ENCODE measurements at places on chromosomes 7 and 10.

GRCh38 chr10:127694580-127695193 is 42.3 kb upstream of the FOXI2 start:
- DNase-seq, result no peak

- DNase-seq, result peak; percentile 51
Observed at GRCh38 chr10:69089638-69090599, 2.0 kb downstream of the SRGN start.

DNA sequence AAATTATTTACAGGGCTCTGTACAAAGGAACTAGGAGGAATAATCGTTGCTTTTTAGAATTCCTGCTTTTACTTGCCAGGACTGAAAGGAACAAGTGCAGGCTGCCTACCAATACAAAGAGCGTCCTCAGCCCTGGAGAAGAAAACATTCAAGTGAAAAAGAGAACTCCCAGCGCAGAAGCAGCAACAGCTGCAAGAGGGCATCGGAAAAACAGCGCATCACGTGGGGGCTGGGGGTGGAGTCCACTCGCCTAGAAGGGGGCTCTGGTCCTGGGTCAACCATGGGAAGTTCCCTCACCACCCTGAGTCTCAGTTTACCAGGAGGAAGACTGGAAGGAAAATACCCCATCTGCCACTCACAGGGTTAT is 385 bp upstream of the C10orf90 start:
- no peak for DNase-seq

- DNase-seq, result peak; percentile 82
Observed at GRCh38 chr7:92751902-92752901, 84.2 kb downstream of the CDK6 start.

DNA sequence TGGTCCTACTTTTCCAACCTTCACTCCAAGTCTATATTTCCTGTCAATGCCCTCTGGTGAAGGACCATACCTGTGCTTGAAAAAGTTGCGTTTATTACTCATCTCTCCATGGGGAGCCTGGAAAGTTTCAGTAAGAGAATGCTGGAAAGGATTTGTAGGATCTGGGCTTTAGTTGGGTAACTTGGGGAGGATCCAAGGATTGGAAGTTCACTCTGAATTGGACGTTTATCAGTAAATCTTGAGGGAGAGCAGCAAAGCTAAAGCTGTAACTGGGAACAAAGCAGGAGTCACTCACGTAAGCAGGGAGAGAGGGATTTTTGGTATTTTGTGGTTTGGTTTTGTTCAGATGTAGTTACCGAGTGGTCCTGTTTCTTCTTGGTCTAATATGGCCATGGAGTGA is 51.4 kb upstream of the NPVF start:
- DNase-seq, result no peak

DNA sequence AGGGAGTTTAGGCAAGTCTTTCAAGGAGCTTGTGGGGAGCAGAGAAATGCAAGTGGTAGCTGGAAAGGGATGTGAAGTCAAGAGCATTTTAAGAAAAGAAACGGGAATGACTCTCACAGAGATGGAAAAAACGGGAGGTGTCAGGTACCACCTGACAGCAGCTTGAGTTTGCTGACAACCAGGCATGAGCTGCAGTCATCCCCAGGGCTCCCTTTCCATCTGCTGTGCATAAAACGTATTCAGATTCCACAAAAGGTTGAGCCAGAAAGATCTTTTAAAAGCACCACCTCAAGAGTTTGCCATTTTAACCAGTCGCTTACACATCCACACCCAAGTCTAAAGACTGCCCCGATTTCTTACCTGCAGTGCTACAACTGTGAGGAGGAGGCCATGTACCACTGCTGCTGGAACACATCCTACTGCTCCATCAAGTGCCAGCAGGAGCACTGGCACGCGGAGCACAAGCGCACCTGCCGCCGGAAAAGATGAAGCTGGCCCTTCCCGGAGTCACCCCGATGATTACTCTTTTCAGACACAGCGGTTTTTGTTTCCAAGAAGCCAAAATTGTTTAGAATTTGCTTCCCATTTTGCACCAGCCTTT is 116.8 kb downstream of the ZMYND11 start:
- DNase-seq, result no peak

DNA sequence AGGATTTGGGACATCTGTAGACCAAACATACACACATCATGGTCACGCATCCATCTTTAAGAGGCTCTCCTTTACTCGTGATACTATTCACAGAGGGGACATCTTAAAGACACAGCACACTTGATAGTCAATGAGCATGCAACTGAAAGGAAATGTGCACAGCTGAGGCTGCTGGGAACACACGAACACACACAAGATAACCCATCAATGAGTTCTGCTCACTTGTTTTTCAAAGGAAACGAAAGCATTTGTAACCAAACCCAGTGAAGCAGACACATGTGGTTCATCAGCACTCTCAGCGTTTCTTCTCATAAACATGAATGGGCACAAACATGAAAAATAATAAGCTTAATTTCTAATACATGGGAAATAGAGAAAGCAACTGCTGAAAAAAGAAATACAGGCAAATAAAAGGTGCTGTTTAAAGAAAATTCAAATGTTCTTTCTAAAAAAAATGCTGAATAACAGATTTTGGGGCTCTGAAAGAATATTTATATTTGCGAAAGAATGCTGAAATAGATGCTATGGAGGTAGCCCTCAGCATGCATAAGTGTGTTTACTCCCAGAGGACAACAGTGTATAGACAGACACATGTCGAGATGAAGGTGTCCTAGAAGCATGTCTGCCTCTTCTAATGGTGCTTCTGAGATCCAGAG is 59.7 kb upstream of the LAMB4 start:
- DNase-seq, result no peak

- no peak for DNase-seq
Observed at GRCh38 chr7:17501441-17502212, 203.2 kb downstream of the AHR start.

GRCh38 chr7:157596471-157596870 is 259.7 kb downstream of the DNAJB6 start:
- DNase-seq, result no peak

DNA sequence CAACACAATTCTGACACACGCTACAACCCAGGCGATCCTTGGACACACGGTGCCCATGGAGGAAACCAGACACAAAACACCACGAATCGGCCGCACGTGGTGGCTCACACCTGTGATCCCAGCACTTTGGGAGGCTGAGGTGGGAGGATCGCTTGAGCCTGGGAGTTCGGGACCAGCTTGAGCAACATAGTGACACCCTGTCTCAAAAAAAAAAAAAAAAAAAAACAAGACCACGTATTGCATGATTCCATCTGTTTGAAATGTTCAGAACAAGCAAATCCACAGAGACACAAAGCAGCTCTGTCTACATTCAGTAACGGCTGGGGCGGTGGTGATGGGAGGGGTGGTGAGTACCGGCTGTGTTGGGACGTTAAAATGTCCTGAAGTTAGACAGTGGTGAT is 25.2 kb downstream of the ADAP1 start:
- DNase-seq, result no peak

DNA sequence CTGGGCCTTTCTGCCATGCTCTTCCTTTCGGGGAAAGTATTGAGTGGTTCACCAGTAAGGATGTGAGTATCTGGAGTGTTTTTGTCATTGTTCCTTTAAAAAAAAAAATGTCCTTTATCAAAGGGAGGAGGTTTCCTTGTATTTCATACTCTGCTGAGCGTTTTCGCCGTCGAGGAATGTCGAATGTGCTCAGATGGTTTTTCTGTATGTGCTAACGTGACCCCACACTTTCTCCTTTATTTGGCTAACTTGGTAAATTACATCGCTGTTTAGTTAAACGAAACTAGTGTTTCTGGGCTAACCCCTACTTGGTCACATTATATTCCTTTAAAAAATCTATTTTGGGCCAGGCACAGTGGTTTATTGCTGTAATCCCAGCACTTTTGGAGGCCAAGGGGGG is 45.9 kb downstream of the INPP5A start:
- DNase-seq, result no peak

DNA sequence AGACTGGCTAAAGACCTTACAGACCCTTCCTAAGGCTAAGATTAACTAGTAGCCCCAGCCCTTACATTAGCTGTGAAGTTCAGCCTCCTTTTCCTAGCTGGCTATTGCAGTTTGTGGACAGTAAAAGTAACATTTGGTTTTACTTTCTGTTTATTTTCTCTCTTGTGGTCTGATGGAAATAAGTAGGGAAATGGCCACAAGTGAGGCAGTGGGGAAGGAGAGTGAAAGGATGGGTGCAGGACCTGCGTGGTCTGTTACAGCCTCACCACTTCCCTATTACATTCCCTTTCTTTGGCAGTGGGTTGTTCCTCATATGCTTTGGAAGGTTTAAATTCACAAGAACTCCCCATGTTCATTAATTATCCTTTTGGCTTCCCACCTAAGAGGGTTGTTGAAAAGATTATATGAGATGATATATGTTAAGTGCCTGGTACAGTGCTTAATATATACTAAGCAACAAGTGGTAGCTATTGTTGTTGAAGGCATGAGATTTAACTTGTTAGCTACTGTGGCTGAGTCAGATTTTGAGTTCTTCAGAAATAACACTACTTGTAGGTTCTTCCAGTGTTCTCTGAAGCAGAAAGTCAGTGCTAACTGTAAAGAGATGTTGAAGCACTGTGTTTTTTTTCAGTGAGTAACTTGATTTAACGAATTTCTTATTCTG is 181.7 kb downstream of the ST7 start:
- DNase-seq, result no peak

- peak; percentile 77 for DNase-seq
Observed at GRCh38 chr7:88278881-88279280, 27.8 kb downstream of the STEAP4 start.

- no peak for DNase-seq
Observed at GRCh38 chr7:141483044-141483443, 68.2 kb upstream of the AGK start.

GRCh38 chr7:68610701-68611100 is 987.6 kb upstream of the AUTS2 start:
- no peak for DNase-seq

DNA sequence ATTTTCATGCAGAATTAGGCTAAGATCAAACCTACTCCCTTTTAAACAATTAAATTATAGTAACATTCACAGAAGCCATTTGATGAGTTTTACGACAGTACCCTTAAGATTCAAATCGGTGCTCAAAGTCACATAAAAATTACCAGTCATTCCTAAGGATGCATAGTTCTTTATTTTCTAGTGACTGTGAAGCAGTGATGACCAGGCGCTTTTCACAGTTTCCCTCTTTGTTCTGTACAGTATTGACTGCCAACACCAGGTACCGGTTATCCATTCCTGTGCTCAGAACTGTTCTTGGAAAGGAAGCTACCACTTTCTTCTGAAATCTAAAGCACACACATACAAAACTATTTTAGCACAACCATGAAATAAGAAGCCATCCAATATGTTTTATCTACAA is 1.9 kb downstream of the DNA2 start:
- no peak for DNase-seq

DNA sequence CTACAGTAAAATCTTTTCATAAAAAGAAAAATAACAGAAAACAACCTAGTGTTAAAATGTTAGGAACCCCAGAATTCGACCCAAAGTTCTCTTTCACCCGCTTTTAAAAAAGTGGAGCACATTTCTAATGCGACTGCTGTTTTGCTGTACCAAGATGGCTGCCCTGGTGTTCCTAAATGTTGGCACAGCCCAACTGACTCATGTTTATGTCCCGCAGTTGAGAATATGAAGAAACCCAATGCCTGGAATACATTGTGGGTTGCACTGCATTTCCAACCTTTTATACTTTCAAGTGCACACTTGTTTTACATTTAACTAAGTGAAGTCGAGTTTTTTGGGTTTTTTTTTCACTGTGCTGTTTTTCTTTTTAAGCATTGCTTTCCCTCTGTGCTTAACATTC is 944 bp downstream of the STEAP1B start:
- DNase-seq, result no peak
